ENCODE measurements at places on chromosomes 6 and 20.

DNA sequence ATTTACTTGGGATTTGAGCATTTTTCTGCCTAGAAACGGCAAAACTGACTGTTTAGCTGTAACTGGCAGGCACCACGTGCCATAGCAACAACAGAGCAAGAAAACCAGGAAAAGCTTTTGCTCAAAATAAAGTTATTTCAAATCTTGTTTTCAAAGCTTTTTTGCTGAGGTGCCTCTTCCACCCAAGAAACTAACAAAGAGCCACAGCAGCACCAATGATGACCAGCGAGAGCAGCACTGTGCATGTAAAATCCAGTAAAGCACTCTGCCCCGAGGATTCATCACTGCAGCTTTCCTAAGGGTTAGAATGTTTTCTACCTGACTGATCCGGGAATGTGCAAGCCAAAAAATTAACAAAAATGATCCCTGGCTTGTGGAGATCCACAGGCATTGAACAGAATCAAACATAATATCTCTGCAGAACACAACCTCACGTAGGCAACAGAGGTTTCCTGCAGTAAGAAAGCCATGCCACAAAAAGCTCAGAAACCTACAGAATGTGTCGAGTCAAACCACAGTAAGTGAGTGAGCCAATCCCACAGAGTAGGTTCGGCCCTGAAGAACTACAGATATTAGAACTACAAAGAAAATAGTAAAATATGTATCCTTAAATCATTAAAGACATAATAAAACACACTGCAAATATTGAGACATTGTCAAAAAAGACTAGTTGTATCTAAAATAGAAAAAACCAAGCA is 7.4 kb upstream of the ULBP3 start:
- DNase-seq: no peak

DNA sequence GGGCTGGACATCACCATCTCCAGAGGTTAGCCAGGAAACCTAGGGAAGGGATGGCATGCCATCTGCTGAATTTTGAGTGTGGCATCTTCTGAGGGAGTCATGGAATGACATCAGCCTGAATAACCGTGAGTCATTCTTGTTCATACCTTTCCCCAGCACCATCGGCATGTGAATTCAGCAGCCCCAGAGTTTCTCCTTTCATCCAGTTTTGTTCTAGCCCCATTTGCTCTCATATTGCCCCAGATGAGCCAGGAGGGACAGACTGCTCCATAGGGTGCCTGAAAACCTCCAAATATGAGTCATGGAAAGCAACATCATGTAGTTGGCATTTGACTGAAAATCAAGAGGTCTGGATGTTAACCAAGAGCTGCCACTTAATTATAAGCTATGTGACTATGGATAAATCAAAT is 219.2 kb upstream of the SGK1 start:
- peak; percentile 97 for DNase-seq

DNA sequence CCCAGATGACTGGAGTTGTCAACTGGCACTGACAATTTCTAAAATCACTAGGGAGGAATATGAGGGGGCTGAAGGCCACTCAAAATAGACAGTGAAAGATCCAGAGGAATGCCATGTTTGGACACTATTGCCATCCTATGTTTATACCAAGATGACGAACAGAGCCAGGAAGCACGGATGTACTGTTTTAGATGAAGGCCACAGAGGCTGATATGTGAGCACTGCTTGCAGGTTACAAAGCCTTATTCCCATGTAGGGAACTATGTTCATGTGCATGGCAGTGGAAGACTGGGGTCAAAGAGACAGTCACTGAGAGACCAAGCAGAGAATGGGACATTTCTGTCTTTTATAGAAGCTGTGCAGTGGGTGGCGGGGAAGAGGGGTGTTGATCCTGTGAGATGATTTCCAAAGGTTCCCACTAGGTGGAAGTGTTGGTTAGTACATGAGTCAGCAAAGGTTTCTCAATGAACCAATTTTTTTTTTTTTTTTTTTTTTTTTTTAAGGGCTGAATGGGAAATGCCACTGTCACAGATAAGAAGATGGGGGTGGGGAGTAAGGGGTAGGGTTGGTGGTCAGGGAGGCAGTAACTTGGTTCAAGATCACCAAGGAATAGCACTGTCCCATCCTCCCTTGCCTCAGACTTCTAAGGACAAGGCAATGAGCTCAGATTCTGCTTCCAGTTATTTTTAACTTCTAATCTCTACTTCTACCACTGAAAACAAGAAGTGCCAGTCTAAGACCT is 46.7 kb upstream of the MOCS1 start:
- peak; percentile 48 for DNase-seq

DNA sequence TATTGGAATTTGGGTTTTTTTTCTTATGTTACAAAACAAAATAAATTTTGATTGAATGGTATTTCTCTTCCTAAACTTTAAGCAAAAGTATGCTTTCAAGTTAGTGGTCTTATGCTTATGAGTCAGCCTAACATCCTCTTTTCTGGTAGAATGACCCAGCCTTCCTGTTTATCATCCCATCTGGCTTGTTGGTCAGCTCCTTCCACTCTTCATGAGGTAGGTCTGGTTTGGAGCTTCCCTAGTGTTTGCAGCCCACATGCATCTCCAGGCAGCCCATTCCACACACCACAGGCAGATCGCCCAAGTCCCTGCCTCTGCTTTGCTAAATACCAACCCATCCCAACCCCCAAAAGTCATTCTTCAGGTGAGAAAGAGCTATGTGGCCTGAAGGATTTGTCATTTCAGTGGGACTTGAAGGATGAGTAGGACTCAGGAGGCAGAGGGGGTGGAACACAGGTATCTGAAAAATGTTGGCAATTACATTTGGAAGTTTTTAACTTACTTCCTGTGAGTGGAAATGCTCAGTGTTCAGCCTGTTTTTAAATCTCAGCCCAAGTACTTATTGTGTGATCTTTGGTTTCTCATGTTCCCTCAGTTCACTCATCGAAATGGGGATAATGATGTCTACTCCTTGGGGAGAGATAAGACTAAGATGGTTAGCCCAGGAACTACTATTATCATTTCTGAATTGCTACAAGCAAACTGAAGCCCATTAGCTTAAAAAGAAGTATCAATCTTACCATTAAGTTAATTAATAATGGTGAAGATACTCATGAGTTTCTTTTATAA is 294.0 kb downstream of the ADGB start:
- peak; percentile 87 for DNase-seq

DNA sequence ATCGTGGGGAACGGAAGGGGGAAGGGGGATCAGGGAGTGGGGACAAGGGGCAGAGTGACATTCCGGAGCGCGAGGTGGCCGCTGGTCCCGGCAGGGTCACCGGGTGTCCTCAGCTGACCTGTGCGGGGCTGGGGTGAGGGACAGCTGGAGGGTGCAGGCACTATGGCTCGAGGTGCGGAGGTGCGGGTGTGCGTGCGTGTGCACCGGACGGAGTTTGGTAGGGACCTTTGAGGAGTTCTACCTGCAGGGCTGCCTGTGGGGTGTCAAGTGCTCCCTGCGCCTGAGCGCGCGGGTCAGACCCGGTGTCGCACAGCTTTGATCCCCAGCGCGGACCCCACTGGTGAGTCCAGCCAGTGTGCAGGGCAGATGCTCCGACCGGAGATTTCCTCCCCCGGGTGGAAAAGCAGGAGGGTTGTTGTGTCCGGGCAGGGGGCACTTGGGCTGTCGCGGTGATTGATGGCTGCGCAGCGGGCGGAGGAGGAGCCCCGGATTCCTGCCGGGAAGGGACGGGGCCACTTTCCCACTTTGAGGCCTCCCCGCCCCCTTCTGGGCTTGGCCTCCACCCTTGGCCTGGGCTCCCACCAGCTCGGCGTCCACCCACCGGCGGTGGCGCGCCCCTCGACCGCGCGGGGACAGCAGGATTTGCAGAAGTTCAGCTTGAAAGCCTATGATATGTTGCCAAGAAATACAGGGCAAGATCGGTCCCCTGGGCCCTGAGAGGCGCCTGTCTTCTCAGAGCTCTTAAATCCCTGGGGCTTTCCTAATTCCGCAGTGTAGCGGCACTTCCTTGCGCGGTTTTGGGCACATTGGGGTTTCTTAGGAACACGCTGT is 658 bp downstream of the RIN2 start:
- DNase-seq: peak; percentile 84
